ENCODE measurements at places on chromosomes 1 and 21. TPM values are rescaled to one million over a fixed set of nuclear protein-coding genes. Genes with fewer than 3 reads are reported as not detected.

DNA sequence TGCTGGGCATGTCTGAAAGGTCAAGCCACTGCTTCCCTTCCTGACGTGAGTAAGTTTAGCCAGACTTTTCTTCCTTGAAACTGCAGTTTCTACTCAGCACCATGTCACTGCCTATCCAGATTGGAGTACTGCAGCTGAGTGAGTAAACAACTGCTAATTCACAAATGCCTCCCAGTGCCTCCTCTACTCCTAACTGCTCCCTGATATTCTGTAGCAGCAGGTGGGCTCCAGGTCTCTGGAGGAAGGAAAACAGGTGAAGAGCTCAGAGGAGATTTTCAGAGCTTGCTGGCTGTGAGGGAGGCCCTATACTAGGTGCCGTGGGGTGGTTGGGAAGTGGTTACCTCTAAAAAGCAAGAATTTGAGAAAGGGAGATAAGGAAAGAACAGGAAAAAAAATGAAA lies 96.5 kb downstream of the KIF14 start:
- no peak for DNase-seq

GRCh38 chr1:87666681-87667080 lies 338.0 kb downstream of the LMO4 start:
- no peak for DNase-seq

DNA sequence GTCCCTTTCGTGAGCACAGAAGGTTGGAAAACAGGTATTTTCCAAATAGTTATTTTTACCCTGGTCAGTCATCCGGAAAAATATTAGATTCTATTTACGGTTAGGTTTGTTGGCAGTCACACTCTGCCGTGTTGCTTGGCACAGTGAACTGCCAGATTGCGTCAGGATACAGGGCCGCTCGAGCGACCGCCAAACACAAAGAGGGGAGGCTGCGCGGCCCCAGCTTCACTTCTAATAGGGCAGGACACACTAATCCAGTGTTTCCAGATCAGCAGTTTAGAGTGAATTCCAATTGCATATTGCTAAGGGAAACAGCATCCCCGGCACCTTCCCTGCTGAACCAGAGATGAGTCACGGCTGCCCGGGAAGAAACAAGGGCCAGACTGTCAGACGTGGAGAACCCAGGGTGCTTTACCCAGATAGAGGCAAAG lies 22.9 kb downstream of the UMODL1 start:
- no peak for DNase-seq

DNA sequence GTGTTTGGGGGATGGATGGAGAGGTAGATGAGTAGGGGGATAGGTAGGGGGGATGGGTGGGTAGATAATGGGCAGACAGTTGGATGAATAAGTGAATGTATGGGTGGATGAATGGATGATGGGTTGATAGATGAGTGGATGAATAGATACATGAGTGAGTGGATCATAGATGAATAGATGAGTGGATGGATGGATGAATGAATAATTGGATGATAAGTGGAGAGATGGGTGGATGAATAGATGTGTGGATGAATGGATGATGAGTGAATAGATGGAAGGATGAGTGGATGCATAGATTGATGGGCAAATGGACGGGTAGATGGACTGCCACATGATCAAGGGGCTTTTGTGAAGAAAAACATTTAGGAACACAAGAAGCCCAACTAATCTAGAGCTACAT lies 133.3 kb upstream of the F3 start:
- DNase-seq = no peak

DNA sequence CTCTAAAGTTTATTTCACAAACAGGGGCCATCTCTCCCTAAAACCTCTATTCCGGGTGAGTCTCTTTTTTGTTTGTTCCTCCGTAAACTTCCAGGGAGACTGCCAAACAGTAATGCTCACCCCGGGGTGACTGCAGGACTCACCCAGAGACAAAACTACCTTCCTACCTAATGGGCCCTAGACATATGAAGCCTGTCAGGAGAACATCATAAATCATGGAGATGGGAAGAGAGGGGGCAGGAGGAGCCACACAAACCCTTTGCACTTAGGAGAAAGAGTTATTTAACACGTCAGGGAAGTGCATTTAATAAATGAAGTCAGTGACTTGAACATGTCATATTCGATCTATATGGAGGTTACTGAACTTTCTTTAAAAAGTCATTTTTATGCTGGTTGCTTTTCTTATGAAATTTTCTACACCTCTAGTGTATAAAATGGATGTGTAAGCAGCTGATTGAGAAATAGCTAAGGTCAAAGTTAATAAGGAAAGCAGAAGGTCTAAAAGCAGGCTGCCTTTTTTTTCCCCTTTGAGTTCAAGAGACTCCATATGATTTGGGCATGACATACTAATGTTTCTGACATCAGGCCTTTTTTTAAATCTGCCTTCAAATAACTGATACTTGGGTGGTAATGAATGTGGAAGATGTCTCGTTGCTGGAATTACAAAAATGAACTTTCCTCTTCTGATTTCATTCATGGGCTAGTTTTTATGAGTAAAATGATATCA lies 286.9 kb upstream of the USP25 start:
- DNase-seq = no peak

DNA sequence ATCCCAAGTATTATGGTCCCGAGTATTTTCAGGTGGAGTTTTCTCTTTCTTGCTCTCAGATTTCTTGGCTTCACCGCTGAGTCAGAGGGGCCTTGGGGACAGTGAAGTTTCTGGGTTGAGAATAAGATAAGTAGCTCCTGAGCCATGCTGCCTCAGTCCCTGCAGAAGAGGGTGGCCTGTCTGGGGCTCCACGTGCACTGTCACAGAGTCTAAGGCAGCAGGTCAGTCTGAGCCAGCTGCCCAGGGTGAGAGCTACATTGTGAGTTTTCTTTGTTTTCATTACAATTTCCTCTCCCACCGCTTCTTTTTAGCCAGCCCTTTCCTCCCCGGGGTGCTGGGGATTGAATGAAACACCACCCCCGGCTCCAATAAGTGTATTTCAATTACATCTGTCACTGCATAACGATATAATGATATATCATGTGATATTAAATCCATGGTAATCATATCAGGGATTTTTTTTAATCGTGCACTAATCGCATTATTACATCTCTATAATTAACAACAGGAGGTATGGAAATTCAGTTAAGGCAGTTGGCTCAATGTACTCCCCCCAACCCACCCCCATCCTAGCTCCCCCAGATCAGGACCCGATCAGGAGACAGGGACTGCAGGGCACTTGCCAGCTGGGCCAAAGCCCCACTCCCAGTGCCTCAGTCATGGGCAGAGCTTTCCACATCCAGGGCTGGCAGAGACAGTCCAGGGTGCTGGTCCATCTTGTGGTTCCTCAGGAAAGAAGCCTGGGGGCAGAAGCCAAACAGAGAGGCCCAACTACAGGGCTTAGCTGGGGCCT lies 43.7 kb downstream of the DMAP1 start:
- no peak for DNase-seq

- DNase-seq = no peak
These were observed 172.8 kb downstream of the PTGER3 start for GRCh38 chr1:70874818-70875217.

GRCh38 chr1:85047472-85048295 lies 616 bp downstream of the MCOLN3 start:
- DNase-seq = no peak

- DNase-seq = no peak
These were observed 208.8 kb downstream of the KIF26B start for GRCh38 chr1:245363461-245364200.

DNA sequence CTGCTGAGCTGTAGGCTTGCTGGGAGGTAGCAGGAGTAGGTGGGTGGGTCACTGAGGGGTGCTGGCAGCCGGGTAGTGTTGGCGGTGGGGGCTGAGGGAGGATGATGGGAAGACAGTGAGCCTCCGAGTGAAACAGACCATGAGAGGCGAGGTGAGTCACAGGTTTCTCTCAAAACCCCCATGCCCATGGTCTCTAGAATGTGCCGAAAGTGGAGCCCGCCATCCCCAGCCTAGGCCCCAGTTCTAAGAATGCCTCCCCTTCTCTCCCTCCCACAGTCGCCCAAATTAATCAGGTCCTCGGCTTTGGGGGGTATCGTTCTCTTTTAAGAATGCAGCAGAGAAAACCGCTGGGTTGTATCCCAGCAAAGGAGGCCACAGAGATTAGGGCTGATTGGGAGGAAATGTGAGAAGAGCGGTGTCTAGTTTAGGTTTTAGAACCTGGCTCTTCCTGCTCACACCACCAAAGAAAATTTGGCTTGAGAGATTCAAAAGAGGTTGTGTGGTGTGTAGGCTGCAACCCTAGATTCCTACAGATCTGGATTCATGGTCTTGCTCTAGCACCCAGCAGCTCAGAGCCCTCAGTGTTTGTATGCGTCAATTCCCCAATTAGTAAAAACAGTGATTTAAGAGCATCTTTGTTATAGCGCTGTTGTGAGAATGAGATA lies 27.7 kb upstream of the IL19 start:
- no peak for DNase-seq

GRCh38 chr1:8551613-8552489 lies 233.9 kb downstream of the SLC45A1 start:
- DNase-seq = no peak

DNA sequence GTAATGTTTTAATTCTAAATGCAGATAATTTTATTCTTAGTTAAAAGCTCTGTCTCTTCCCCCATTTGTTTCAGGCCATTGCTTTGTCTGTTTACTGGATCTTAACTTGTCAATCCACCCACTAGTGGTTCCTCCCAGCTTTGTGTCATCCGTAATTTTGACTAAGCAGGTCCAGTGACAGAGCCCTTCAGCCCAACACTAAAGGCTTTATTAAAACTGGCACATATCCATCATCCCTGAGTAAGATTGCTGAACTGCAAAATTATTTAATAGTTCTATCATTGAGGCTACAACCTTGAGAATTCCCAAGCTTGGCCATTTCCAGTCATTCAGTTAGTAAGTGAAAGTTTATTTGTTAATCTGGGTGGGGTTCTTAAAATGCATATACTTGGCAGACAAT lies 96.7 kb downstream of the NGF start:
- no peak for DNase-seq

DNA sequence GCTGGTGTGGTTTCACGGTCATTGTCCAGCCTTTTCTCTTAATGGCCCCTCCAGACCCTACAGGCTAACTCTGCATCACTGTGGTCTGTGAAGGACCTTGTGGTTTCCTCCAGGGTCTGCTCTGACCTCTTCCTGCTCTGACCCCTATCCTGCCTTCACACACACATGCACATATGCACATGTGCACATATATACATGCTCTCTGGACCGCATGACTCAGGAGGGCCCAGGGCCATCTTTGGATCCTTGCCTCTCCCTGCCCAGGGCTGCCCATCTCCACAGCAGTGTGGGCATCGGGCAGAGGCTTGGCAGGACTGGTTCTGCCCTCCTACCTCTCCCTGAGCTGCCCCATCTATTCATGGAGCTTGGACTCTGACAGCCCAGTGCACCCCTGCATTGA lies 510.9 kb downstream of the PTPRU start:
- no peak for DNase-seq

DNA sequence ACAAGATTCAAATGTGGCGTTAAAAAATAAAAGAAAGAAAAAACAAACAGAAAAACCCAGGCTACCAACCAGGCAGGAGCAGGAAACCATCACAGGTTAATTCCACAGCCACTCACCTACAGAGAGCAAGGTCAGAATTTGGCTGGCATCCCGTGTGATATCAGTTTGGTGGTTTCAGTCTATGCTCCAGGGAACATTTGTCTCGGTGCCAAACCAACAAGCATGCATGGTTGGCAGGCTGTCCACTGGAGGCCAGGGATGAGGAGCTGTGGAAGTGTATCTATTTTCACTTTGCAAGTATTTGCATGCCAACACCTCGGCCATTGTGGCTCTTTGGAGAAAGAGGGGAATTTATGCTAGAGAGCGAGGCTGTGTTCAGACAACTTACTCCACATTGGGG lies 53.1 kb upstream of the PROX1 start:
- DNase-seq = no peak

DNA sequence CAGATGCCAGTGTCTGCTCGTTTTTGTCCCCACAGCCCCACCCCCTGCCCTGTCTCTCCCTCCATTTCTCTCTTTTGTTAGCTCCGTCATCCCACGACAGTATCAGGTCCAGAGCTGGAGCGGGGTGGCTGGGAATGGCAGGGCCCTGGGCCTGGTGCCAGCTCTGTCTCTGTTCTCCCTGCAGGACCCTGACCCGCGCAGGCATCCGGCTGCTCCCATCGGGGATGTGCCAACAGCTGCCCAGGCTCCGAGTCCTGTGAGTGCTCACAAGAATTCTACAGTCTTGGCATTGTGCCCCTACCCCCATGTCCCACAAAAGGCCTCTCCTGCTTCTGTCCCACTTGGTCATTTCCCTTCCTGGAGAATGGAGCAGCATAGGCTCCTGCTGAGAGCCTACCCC lies 37.4 kb downstream of the UBE2T start:
- no peak for DNase-seq

DNA sequence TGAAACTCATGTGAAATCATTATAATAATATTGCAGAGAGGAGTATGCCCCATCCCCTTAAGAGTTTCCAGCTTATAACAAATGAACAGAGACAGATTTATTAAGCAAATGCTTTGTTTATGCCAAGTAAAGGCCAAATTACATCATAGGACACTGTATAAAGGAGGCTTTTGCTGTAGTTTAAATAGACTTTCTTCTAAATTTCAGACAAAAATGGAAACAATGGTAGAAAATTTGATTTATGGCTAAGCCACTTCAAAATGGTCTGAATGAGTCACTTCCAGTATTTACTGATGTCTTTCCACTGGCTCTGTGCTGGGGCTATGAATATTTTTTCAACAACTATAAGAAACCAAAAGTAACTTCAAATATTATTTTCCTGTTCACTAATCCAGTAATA lies 81.1 kb upstream of the ST6GALNAC5 start:
- DNase-seq = no peak

GRCh38 chr1:115642168-115643072 lies 650 bp downstream of the VANGL1 start:
- no peak for DNase-seq

DNA sequence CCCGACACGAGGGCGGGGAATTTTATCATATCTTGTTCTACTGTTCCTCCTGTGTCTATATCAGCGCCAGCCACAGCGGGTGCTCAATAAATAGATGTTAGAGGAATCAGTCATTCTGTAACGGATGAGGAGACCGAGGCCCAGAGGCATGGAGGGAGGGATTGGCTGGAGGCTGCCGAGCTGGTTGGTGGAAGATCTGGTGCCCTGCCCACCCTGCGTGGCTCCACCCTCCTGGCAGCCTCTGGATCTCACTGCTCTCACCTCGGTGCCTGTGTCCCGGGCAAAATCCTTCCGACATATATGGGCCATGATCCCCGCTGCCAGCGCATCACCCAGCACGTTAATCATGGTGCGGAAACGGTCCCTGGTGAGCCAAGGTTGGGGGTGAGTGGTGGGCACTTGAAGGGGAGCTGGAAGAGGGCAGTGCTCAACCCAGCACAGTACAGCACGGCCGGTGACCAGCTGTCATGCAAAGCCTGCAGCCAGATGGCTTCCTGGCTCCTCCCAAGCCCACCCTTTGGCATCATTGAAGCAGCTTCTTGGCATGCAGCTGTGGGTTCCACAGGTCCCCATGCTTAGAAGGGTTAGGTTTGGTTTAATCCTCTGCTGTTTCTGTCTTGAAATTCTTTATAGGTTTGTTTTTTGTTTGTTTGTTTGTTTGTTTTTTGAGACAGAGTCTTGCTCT lies 26.7 kb downstream of the PODN start:
- DNase-seq = no peak

The MATN1 gene
- 0.39 TPM for polyA plus RNA-seq

The ALG14 gene
- polyA plus RNA-seq = 4.3 TPM

The NHLH1 gene
- not detected for polyA plus RNA-seq

The VHLL gene
- polyA plus RNA-seq = not detected

The FAM163A gene
- polyA plus RNA-seq = not detected
